SK-N-SH (cell line): ENCODE measurements at places on chromosomes 3 and 15. TPM values are rescaled to one million over a fixed set of nuclear protein-coding genes. Genes with fewer than 3 reads are reported as not detected.

Gene NANOGP8
- not detected in 2 replicates for polyA plus RNA-seq

Gene DLG1
- 16.5 and 21.0 TPM in 2 replicates for polyA plus RNA-seq

Gene DAZL
- not detected in 2 replicates for polyA plus RNA-seq

Gene TNFSF10
- 0.03 and 0.10 TPM in 2 replicates for polyA plus RNA-seq

DNA sequence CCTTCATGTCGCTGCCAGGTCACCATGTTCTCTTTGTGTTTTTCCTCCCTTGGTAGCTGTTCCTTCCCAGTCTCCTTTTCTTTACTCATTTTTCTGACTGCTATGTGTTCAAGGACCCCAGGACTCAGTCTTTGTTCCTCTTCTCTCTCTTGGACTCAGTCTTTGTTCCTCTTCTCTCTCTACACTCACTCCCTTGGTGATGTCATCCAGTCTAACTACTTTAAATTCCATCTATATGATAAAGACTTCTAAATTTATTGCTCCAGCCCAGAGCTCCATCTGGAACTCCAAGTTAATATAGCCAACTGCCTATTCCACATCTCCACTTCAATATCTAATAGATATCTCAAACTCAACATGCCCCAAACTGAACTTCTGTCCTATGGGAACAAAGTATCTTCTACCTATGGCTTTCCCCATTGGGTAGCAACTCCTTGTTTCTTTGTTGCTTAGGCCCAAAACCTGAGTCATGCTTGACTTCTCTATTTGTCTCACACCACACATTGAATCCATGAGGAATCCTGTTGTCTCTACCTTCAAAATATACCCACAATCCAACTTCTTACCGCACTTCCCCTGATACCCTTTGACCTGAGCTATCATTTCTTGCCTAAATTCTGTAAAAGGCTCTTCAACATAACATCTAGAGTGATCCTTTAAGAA is 4.9 kb upstream of the DYNC1LI1 start:
- no peak for DNase-seq

DNA sequence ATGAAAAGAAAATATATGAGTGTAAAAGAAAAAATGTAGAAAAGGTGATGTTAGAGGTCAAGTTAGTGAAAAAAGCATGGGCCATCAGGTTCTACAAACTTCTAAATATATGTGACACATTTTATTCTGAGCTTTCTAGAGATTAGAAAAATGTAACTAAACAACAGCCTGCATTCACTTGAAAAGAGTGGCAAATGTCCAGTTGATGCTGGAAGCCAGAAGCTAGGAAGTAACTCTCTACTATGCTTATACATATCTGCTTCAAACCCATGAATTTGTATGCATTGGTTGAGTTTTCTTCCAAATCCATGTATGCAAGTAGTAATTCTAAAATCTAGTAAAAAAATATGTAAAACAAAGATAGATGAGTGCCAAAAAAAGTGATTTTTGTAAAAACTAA is 123.5 kb downstream of the TGFBR2 start:
- DNase-seq, result no peak

GRCh38 chr3:72341380-72341770 is 506.9 kb downstream of the SHQ1 start:
- DNase-seq, result no peak

DNA sequence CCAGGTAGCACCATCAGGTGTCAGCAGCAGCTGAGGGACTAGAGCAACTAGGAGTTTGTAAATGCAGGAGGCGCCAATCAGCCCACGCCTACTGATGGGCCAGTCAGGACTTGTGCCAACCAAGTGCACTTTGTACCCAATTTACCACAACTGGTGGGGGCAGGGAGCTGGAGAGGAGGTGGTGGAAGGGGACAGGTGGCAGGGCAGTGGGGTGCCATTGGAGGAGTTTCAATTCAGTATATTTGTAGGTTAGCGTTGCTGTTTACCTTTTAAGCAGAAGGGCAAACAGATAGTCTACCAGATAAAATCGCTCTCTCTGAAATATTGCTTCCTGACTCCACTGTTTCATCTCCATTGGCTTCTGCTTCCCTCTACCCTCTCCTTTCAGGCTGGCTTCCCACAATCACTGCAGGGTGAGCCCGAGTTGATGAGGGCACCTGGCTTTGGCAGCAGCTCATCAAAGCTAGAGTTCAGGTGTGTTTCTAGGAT is 75.7 kb downstream of the TRIM69 start:
- DNase-seq, result no peak
